ENCODE measurements at places on chromosomes 6 and 20.
A peak's percentile ranks its signal among the peaks of the same experiment; 100 is the strongest.

- DNase-seq = peak; percentile 50
These were observed 136.7 kb downstream of the HFE start for GRCh38 chr6:26223650-26224546.

DNA sequence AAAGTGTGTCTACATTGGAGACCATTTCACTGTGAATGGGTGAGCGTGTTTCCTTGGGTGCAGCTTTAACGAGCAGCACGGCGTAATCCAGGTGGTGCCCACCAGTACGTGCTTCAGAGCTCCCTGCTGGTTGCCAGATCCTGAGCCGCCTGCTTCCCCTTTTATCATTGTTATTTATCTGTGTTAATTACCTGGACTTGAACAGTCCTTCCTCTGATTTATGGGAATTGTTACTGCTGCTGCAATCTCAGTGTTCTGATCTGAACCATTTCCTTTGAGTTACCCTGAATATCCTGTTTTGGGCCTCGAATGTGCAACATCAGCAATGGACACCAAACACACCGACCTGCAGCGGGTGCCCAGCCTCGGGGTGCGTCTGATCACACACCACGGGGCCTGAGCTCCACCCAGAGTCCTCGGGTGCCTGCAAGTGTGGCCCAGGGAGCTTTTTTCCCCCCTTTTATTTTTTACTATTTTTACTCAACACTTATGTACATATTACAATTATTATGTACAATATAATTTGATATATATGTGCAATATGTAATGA is 81.3 kb downstream of the RPP40 start:
- no peak for DNase-seq

- no peak for DNase-seq
These were observed 175.4 kb downstream of the TBC1D32 start for GRCh38 chr6:121158891-121159290.

GRCh38 chr6:108359901-108360882 is 65.3 kb downstream of the AFG1L start:
- no peak for DNase-seq

DNA sequence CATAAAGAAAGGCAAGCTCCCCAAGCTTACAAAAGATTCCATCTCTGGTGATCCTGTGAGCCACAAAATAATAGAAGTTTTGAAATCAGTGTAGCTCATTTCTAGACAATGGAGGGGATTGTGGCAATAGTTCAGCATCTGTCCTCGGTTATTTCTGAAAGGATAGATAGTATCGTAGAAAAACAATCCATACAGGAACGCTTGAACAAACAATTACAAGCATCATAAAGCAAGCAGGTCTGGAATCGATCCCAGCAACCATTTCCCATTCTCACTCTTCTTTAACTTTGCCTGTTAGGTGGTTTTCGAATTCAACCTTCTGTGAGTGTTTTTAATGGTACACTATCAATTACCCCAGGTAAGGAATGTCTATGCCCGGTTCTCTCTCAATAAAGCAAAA is 931.1 kb downstream of the KIF16B start:
- DNase-seq = no peak

- DNase-seq = peak; percentile 81
These were observed 4.5 kb upstream of the TAF8 start for GRCh38 chr6:42045538-42046460.

DNA sequence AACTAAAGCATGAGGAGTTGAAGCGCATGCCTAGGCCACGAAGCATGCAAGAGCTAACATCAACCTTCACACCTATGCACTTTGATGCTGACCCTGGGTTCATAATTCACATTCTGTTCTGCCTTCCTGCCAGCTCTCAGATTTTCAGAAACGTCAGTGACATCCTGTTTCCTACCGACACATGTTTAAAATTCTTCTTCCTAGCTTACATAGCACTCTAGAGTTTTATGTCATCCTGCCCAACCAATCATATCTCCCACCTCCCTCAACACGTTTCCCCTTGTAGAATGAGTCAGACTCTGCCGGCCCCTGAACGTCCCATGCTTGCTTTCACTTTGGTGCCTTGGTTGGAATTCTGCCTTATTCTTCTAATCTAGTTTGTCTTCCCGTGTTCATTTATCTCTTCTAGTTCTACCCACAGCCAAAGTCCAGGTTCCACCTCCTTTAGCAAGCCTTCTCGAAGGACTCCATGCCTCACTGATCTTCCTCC is 97.2 kb upstream of the MAP7 start:
- no peak for DNase-seq

DNA sequence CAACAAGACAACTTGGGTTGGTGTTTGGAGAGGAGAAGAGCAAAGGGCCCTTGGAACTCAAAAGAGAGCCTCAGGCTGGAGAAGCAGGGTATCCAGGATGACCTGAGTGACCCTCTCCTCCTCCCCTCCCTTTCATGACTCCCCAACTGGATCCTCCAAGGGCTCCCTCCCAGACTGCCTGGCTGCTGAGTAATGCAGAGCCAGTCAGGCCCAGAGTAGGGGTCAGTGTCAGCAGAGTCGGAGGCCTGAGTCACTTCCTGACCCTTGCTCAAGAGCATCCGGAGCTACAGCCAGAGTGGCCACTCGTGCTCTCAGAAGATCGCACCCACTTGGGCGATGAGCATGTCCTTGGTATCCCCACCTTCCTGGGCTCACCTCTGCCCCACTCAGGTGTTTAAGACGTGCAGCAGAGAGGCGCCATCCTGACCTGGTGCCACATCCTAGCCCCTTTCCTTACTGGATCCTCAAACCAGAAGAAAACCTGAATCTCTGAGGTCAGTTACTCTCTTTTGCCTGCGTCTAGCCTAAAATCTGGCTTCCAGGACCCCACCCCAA is 2.8 kb upstream of the MAPK13 start:
- DNase-seq = no peak

DNA sequence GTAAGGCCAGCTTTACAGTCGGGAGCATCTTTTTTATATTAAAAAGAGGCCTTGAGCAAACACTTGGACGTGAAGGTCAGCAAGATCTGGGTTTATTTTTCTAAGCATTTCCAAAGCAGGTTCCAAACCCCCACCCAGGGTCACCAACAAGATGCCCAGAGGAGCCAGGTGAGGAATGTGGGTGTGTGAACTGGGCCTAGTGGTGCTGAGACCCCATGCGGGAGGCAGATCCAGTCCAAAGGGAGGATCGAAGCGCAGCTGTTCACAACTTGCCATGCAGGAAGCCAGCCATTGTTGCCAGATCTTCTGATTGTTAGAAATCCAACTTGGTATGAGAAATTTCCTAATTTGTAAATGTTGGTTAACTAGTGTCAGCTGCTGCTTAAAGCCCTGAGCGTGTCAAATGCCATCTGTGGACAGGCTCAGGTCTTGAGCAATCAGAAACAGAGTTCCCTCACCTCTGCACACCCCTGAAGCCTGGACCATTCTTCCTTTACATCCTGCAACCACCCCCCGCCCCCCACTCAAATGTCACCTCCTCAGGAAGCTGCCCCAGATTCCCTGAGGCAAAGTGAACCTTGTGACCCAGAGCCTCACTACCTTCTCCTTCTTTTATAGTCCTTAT is 46.5 kb downstream of the NFATC2 start:
- no peak for DNase-seq

DNA sequence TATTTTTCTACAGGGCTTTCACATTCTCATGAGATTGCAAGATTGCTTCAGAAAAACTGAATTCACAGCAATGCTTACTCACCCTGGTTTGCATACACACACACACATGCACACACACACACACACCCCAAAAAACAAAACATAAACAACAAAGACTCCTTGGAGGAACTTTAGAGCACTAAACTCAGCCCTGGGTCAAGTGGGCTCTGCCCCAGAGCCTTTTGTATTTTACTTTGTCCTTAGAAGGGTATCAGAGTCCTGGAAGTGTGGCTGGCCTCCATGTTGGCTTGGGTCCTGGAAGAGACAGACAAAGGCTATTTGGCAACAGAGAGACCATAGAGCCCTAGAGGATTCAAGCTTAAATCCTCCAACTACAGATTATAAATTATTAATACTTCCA is 8.0 kb upstream of the CST9 start:
- no peak for DNase-seq

DNA sequence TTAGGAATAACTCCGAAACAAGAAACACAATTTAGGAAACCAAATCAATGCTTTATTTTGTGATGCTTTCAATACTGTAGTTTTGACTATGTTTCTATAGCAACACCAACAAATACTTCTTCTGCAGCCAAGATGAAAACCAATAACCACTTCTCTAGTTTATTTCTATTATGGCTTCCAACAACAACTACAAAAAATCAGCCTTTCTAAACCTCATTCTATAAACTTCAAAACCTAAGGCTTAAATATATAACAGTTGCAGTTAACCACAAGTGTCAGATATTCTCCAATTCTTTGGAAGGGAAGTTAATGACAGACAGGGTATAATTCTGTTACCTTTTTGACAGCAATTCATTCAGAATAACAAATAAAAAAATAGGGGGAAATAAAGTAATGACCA is 80.9 kb downstream of the EPB41L2 start:
- DNase-seq = no peak

GRCh38 chr20:17558154-17558940 is 11.5 kb upstream of the DSTN start:
- DNase-seq = no peak

DNA sequence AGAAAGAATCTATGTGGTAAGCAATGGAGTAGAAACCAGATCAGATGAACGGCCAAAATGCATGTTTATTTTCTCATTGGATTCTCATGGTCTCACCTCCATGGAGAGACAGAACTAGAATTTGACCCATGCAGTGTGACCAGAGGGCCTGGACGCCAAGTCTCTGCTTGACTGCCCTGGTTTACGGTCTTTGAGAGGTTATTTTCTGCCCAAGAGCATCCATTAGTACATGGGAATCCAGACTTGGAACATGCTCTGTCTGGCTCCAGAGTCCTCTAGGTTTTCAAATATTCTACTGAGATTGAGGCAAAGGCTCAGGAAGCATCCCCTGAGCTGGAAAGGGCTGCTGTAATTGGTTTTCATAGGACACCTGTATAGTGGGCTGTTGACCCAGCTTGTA is 45.5 kb upstream of the UST start:
- no peak for DNase-seq

GRCh38 chr6:145267076-145267867 is 468.0 kb downstream of the EPM2A start:
- no peak for DNase-seq

- peak; percentile 10 for DNase-seq
These were observed 609 bp downstream of the OGFRL1 start for GRCh38 chr6:71289039-71289801.

GRCh38 chr6:107666981-107667601 is 157.0 kb downstream of the SCML4 start:
- no peak for DNase-seq

DNA sequence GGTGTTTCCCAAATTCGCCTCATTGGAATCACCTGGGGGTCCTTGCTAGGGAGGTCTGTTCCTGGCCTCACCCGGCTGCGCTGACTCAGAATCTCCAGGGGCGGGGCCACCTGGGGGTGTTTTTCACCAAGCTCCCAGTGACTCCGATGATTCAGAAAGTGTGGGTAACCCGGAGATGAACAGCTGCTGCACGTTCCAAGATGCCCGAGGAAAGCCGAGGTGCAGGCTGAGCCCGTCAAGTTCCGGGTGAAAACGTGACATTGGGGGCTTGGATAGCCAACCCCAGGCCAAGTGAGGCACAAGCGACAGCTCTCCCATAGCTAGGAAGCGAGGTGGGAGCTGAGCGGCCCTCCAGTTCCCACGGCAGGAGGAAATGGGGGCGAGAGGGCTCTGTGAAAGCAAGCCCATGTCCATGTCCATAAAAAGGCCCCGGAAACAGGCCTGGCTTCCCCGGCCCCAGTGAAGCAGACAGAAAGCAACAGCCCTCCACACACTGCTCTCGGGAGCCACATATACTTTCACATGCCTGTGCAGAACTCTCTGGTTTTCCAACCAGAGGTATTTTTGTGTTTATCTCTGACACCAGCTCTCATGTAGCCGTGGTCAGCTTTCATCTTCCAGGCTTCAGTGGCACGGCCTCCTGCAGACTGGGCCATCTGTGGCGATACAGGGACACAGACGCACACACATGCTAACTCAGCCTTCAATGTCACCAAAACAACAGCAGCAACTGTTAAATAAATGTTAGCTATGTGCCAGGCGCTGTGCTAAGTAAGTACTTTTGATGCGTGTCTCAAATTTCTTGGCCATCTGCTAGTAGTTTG is 90.7 kb upstream of the CCDC28A start:
- no peak for DNase-seq

DNA sequence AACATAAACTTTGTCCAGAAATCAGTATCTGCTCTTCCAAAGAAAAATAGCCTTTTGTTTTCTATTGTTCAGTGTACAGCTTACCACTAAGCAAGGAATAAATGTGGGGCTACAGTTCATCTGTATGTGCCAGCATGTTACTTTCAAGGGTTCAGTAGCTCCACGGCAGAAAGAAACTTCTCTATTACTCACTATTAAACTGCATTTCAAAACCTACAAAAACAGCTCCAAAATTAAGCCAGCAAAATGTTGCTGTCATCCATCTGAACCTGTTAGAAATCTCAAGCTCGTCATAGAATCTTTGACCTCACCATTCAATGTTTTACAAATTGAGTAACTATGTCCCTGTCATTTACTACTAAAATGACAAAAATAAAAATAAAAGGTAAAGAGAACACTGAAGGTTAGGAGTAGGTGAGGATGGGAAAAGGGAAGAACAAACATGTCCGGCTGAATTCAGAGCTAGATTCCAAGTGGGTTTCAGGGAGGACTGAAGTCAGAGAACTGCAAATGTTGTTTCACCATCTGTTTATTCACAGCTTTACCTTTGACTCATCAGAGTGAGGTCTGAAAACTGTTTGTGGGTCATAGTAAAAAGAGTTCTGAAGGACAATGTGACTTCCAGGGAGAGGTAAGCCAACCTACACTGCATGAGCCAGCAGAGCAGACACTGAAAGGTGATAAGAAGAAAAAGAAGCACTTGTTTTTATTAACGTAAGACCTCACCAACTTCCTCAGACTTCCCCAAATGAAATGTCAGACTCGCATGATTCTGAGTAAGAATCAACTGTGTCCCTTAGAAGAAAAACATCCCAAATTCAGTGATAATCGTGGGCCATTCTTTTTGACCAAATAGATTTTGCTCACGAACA is 62.0 kb downstream of the ATXN1 start:
- no peak for DNase-seq

GRCh38 chr6:118748311-118749062 is 97.1 kb upstream of the CEP85L start:
- DNase-seq = no peak

DNA sequence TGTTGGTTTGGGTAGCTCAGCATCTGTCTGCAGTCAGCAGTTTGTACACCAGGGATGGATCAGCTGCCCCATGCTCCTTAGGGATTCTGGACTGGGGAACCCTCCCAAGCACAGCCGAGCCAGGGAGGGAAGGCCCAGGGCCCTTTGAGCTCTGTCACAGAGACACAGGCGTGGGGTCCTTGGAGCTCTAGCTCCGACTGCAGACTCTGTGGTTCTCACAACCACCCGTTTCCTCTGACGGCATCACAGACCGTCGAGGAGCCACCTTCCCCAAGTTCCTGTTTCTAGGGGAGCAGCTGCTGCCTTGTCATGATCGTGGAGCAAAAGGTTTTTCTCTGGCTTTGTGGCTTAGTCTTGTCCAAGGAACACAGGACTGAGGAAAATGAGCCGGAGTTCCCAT is at the start of gene SLA2:
SLA2 (minus strand) TSS at position 199 of the 400 bp plus-strand sequence. CDS start 4,861 bp downstream, outside the sequence.
- peak; percentile 59 for DNase-seq
